ENCODE measurements at places on chromosomes 5 and 9.

DNA sequence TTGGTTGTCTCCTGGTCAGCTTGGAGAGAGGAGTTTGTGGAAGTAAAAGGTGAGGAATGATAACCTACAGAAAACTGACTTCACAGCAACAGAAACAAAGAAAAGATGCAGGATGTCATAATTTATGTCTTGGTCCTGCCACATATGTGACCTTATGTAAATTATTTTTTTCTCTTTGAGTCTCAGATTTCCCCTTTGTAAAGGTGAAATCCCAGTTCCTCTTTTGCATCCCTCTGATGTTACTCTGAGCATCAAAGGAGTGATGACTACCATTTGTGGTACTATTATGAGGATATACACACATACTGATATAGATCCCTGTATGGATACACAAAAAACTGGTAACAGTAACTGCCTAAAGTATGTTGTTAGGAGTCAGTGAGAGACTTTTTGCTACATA is 1.4 kb upstream of the THG1L start:
- no peak overlapping the region for H3K27ac ChIP-seq
- DNase-seq, result no peak
- H3K36me3 ChIP-seq, result peaks cover 2% of the 10 kb centered on the region
- H3K27me3 ChIP-seq, result no peaks in the 10 kb centered on the region

- no peak overlapping the region for H3K27ac ChIP-seq
- H3K4me1 ChIP-seq, result no peaks in the 10 kb centered on the region
- H3K27me3 ChIP-seq, result no peaks in the 10 kb centered on the region
Measured at GRCh38 chr5:1026700-1027621, 18.4 kb downstream of the NKD2 start.

DNA sequence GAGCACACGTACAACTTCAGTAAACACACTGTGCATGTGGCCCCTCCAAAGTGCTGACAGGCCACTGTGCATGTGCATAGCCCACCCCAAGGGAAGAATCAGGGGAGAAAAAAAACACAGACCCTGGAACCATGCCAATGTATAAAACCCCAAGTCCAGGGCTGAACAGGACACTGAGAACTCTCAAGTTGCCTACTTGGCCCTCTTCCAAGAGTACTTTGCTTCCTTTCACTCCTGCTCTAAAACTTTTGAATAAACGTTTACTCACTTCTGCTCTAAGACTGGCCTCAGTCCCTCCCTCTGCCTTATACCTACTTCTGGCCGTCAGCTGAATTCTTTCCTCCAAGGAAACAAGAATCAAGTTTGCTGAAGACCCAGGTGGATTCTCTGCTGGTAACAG is 77.7 kb upstream of the NFIB start:
- H3K4me3 ChIP-seq, result no peak overlapping the region
- no peak overlapping the region for H3K27ac ChIP-seq
- no peaks in the 10 kb centered on the region for H3K36me3 ChIP-seq

- no peak for DNase-seq
- no peak overlapping the region for H3K4me3 ChIP-seq
- no peaks in the 10 kb centered on the region for H3K4me1 ChIP-seq
- no peaks in the 10 kb centered on the region for H3K36me3 ChIP-seq
- H3K27me3 ChIP-seq, result no peaks in the 10 kb centered on the region
- H3K27ac ChIP-seq, result no peak overlapping the region
Measured at GRCh38 chr5:59519338-59519737, 374.2 kb downstream of the PDE4D start.

GRCh38 chr9:74577956-74578355 is 80.8 kb downstream of the RORB start:
- no peak overlapping the region for H3K4me3 ChIP-seq

DNA sequence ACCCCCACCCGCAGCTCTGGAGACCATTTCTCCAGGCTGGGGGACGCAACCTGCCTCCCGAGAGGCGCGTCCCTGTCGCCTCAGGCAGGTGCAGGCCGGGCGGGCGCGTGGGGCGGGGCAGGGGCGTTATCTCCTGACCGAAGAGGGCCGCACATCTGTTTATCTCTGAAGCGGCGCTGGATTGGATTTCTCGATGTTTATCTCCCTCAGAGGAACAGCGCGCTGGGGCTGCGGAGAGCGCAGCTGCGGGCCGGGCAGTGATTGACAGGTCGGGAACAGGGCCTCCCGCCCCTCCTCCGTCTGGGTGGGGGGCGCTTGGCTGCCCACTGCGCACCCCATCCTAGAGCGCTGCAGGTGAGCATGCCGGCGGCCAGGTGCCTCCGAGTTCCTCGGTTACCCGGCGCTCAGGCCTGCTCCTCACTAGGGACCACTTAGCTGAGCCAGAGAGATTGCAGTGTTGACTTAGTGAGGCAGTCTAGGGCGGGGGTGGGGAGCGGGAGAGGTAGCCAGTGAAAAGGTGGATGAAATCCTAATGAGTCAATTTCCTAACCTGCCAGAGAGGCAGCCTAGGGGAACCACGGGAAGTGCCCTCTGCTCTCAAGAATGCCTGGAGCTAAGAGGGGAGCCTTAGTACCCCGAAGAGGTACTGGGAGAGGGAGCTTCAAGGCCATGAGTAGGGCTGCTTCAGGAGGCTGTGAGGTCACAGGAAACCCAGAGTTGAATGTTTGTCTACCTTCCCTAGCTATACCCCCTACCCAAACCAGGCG is 39.6 kb upstream of the TIFAB start:
- H3K27ac ChIP-seq, result no peak overlapping the region
- peaks cover 23% of the 10 kb centered on the region for H3K4me1 ChIP-seq
- peaks cover 57% of the 10 kb centered on the region for H3K27me3 ChIP-seq

DNA sequence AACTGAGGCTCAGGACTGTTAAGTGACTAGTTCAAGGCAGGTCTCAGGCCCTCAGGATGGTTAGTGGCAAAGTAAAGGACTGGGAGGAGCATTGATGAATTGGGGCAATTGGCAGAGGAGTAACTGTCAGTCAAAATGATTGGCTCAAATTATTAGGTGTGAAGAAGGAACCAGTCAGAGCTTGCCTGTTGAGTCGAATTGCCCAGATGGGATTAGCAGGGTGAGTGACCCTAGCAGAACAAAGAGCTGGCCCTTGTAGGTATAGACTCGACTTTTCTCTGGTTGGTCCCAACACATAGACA is 2.6 kb upstream of the NSD1 start:
- no peaks in the 10 kb centered on the region for H3K27me3 ChIP-seq
- H3K4me3 ChIP-seq, result no peak overlapping the region
- H3K4me1 ChIP-seq, result peaks cover 24% of the 10 kb centered on the region
- peaks cover 2% of the 10 kb centered on the region for H3K36me3 ChIP-seq

DNA sequence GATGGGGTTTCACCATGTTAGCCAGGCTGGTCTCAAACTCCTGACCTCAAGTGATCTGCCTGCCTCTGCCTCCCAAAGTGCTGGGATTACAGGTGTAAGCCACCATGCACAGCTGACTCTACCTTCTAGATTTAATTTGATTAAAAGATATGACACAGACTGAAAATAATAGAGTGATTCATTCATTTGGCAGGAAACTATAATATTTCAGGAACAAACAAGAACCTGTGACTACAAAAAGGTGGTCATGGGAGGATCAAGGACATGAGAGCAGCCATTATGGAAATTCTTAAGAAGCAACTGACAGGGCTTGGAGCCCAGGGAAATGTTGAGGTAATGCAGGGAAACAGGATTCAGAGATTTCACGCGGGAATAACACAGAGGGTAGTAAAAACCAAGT is 265.5 kb upstream of the DAP start:
- no peaks in the 10 kb centered on the region for H3K36me3 ChIP-seq
- no peaks in the 10 kb centered on the region for H3K4me1 ChIP-seq
- DNase-seq, result no peak
- H3K27me3 ChIP-seq, result no peaks in the 10 kb centered on the region
- no peak overlapping the region for H3K4me3 ChIP-seq

DNA sequence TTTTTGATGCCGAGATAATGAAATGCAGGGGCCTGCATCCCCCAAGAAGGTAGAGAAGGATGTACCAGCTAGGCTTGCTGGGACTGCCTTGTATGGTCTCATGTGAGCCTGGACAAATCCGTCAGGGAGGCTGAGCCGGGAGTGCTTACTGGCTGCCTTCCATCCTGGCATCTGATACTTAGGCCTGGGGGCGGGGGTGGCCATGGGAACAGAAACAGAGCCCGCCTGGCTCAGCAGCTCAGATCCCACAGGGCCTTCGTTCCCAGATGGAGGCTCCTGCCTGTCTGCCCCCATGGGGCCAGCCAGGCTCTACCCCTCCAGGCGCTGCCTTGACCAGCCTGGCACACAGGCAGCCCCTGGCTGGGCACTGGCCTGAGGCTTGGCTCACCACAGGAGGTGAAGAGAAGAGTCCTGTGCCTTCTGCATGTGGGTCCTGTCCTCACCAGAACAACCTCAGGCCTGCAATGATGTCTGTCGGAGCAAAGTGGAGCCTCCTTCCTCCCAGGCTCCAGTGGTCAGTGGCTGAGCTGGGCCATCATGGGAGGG is 10.5 kb upstream of the SPATA31E1 start:
- H3K27me3 ChIP-seq, result no peaks in the 10 kb centered on the region
- H3K27ac ChIP-seq, result no peak overlapping the region
- DNase-seq, result no peak
- peaks cover 16% of the 10 kb centered on the region for H3K4me1 ChIP-seq

GRCh38 chr5:38249812-38250211 is 8.5 kb upstream of the EGFLAM start:
- H3K27ac ChIP-seq, result no peak overlapping the region
- no peak overlapping the region for H3K4me3 ChIP-seq
- DNase-seq, result no peak
- H3K27me3 ChIP-seq, result no peaks in the 10 kb centered on the region
- H3K36me3 ChIP-seq, result no peaks in the 10 kb centered on the region
